Right kidney (tissue), 9 donors: ENCODE measurements at places on chromosomes 7 and 10.

GRCh38 chr7:64755865-64756264, 38.4 kb upstream of the ZNF138 start:
- no peak for DNase-seq

DNA sequence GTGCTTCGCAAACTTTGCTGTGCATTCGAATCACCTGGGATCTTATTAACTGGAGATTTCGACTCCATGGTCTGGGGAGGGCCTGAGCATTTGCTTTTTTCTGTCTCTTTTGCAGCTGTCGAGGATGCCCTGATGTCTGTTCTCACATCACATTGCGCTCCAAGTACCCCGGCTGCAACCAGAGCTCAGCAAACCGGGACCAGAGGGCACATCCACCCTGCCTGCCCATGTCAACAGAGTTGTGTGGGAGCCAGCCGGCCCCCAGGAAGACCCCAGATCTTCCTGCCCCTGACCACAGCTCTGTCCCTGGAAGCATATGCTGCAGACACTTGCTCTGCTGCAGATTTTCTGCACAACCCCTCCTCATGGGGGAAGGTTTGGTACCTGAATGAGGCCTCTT, 180.8 kb downstream of the ADARB2 start:
- no peak for DNase-seq

DNA sequence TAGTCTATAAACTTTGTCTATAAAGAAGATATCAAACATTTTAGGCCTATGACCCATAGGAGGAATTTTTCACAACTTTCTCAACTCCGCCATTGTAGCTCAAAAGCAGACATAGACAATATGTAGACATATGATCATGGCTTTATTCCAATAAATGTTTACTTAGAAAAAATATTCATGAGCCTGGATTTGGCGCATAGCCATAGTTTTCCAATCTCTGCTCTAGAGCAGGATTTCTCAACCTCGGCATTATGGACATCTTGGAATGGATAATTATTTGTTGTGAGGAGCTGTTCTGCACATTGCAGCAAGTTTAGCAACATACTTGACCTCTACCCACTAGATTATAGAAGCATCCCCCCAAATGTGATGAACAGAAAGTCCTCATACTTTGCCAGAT, 532.6 kb downstream of the ANKRD7 start:
- DNase-seq, result no peak

DNA sequence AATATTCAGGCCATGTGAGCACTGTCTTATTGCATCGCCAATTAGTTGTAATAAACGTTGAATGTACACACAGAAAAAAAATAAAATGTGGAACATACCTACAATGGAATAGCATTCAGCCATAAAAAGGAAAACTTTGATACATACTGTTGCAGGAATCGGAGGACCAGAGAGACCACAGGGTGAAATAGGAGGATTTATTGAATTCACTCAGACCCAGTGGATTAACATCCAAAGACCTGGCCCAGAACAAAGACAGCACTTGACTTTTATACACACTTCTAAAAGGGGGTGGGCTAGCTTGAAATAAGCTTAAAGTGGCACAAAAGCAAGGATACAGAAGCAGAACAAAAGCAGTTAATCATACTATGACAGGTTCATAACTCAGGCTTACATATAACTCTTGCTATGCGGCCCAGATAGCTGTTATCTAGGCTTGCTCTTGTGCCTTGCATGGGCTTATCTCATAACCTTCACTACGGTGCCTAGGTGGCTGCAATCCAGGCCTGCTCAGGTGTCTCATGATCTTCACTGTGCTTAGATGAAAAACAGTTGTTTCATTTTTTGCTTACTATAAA, 292.2 kb upstream of the TAC1 start:
- DNase-seq, result no peak

DNA sequence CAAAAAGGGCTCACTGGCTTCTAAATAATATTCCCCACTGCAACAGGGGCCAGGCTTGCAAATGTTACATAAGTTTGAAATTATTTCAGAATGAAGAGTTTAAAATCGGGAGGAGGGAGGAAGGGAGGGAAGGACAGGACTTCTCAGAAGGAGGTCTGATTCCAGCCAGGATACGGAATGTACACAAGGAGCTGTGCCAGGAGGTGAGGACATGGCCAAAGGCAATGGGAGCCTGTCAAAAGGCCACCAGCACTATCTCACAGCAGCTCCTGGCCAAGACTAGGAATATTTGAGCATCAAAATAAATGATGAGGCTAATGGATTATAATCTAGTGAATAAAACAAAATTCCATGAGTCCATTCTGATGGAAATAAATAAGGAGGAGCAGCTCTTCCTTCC, 18.6 kb upstream of the DRGX start:
- no peak for DNase-seq
